ENCODE measurements at places on chromosomes 7 and 10.
A peak's percentile ranks its signal among the peaks of the same experiment; 100 is the strongest.

DNA sequence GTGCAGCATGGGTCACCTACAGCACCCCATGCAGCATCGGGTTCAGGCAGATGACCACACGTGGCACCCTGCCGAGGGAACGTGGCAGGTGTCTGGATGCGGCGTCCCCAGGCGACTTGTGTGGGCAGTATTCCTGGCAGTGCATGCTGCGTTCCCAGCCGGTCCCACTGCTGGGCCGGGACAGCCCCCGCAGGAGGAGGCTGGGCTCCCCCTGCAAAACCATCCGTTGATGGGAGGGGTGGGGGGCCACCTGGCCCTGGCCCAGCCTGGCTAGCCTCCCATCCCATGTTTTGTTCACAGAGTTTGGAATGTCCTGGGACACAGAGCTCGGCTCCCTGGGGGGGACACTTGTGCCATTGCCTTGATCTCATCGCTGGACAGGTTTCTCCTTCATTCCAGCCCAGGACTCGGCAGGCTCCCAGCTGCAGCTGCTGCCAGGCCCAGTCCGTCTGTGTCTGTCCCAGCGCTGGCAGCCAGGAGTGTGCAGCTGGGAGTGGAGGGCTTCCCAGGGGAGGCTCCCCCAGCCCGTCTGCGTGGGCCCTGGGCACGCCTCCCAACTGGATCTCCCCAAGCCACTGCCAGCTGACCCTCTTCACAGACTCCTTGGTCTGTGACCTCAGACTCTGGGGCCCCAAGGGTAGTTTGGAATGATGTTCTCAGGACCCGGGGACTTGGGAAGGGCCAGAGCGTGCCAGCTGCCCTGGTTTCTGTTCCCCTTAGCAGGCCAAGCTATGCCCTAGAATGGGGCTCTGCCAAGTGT is 32.6 kb downstream of the TMEM270 start:
- DNase-seq, result no peak

- no peak for DNase-seq
These were observed 26.8 kb downstream of the FAM133B start for GRCh38 chr7:92563345-92563744.

DNA sequence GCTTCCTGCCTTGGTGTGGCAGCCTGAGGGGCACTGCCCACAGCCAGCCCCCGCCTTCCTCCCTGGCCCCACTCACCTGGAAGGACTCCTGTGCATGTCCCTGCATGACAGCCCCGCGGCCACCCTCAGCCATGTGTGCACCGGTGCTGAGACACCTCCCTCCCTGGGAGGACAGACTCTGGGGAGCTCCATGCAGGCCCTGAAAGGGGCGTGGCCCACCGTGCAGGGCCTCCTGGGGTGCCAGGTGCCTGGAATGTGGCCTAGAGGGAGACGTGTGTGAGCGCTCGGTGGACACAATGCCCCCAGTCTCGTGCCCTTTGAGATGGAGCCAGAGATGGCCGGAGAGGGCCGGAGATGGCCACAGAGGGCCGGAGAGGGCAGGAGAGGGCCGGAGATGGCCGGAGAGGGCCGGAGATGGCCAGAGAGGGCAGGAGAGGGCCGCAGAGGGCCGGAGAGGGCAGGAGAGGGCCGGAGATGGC is 59.1 kb upstream of the PPP2R2D start:
- no peak for DNase-seq

- no peak for DNase-seq
These were observed 9.9 kb upstream of the TEX36 start for GRCh38 chr10:125692601-125693523.

- DNase-seq, result peak; percentile 46
These were observed 238.0 kb upstream of the INHBA start for GRCh38 chr7:41940760-41941343.

DNA sequence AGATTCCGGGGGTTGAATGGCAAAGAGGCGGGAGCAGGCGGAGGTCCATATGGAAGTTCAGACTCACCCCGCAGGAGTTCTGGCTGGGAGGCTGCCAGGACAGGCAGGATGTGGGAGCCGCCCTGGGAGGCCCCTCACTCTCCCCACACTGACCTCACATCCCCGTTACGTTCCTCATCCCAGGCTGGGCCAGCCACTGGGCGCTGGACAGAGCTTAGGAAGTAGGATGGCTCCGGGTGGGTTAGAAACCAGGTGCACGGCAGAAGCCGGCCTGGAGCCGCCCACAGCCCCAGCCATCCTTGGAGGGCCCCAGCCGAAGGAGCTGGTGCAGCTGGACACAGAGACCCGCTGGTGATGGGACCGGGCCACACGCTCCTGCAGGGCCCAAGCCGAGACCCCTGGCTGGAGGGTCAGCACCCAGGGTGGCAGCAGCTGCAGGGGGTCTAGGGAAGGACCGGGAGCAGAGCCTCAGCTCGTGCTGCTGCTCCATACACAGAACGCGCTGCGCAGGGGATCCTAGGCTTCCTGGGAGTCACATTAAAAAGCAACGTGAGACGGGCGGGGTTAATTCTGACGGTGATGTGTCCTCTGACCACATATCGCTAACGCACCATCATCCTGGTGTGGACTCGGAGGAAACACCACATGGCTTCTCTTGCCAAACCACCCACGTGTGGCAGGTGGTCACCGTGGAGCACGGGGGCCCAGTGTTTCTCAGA is 98.6 kb upstream of the DIP2C start:
- no peak for DNase-seq

DNA sequence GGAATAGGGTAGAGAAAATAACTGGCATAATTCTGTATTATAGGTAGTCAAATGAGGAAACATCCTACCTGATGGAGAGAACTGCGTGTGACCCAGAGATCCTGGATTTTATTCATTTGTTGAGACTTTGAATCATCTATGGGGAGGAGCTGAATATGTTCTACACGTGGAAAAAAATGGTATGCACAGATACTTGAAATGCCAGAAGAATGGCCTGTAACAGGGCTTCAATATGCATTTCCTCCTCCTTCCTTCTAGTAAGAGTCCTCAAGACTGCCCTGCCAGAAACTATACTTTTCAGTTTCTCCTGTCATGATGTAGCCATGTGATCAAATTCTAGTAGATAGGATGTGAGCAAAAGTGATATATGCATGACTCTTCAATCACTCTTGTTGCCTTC is 301.6 kb upstream of the HGF start:
- DNase-seq, result no peak

All from stimulated activated CD4-positive, alpha-beta T cell treated with anti-CD3 and anti-CD28 coated beads, Interleukin-1b, Interleukin-23, amount 100 ng/mL, for 48 hours (primary cell).